ENCODE measurements at places on chromosomes 2 and 18.
A peak's percentile ranks its signal among the peaks of the same experiment; 100 is the strongest.

GRCh38 chr18:11807233-11807632 lies 44.0 kb upstream of the CHMP1B start:
- DNase-seq, result no peak

DNA sequence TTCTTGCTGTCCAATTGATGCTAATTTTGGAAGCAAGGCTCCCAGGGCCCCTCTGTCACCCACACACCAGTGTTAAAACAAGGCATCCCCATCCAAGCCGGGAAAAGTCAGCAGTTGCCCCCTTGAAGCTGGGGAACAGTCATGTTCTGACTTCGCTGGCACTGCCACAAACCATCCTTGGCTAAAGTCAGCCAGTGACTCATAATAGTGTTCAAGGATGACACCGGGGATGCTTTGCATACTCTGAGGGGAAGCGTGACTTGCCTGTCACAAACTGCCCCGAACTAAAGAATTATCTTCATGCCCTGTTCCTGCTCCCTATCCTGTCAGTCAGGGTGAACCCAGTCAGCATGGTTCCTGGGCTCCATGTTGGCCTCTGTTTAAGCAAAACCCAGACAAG lies 37.0 kb downstream of the TGFA start:
- no peak for DNase-seq

- DNase-seq, result no peak
Observed at GRCh38 chr18:48619501-48619900, 80.7 kb downstream of the CTIF start.

DNA sequence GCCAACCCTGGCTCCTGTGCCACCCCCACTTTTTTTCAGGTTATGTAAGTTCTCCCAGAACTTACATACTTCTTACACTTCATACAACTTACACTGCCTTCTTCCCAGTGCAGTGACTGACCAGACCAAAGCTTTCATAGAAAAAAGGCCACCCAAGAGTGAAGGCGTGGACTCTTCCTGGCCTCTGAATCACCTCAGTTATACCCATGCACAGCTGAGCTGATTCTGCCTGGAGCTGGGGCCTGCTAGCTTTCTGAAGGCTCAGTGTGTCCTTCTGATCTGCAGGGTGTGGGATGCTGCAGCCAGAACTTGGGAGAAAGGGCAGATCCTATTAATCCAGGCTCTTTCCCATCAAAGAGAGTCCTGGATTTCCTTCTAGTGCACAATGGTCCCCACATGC lies 216.1 kb downstream of the TTC32 start:
- no peak for DNase-seq

- no peak for DNase-seq
Observed at GRCh38 chr18:50869150-50869549, 9.8 kb upstream of the ME2 start.

DNA sequence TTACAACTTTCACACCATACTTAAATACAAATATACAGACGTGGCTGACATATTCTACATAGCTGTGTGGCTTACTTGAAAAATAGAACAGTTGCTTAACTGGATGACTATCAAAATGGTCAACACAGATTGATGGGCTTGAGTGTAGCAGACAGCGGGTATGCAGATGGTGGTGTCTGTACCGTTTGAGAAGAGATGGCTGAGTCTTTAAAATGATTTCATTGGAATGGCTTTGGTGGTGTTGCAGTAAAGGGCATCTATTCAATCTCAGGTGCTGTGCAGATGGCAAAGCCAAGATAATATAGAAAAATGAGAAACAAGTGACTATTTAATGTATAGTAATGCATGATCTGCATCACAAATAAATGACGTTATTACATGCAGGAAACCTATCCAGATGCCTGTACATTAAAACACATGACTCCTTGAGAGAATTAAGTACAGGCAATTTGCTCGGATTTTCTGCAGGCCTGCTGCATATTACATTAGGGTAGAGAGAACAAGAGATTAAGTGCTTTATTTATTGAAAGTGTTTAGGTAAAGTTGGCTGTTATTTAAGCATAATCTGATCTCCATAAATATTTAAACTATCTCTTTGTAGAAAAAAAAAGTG lies 68.5 kb downstream of the AGPS start:
- no peak for DNase-seq

GRCh38 chr2:45698554-45698953 lies 47.1 kb downstream of the PRKCE start:
- no peak for DNase-seq

- no peak for DNase-seq
Observed at GRCh38 chr2:178418426-178418825, 32.5 kb downstream of the PRKRA start.

DNA sequence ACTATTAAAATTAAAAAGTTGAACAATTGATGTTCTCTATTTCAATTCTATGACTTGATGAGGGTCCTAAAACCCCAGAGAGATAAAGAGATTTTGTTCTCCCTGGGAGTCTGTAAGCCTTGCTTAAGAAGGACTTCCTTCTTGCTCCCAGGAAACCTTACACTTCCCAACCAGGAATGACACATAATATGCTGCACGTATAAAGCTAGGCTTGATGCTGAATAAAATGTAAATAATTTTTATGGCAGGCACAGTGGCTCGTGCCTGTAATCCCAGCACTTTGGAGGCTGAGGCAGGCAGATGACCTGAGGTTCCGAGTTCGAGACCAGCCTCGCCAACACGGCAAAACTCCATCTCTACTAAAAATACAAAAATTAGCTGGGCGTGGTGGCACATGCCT lies 27.8 kb downstream of the SPIRE1 start:
- no peak for DNase-seq

DNA sequence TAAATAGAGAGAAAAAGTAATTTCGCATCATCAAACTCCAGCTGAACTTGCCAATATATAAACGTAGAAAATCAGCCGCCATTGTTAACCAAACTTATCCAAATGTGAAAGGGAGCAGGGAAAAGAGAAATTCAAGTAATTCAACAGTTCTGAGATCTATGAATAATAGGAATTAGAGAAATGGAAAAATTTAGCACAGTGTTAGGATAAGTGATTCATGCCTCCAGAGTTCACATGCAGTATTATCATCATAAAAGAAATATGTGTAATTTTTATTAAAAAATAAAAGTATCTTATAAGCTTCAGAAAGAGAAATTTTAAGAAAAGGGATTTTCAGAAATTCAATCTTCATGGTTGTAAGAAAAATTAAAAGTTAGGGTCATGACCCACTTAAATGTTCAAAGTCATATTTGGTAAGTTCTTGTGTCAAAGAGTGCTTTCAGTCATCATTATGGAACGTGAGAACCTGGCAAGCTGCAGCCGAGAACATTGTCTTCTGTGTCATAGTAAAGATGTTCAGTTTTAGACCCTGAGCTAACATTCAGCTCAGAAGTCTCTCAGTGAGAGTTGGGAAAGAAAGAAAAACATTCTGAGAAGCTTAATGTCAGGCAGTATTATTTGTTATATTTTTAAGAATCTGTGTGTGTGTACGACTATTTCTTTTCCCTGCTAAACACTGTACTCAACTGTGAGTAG lies 414.3 kb upstream of the RGPD4 start:
- DNase-seq, result no peak

GRCh38 chr2:14237902-14238301 lies 394.6 kb upstream of the LRATD1 start:
- DNase-seq, result no peak

DNA sequence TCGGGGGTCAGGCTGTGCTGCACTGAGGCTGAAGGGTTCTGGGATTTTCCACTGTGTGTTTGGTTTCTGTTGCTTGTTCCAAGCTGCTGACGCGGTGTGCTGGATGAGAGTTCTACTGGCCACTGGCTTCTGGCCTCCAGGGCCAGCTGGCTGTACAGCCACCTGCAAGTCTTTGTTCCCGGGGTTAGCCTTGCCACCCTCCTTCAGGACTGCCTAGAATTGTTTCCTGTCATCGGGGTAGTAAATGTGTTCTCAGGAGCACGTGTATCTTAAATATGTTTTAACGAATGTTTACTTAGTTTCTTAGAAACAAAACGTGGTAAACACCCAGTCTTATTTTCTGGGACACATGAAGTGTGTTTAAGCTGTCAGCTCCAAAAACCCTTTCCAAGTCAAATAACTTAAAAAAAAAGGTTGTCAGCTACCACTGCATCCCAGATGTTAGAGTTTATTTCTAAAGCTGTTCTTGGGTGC lies 231.2 kb downstream of the AGAP1 start:
- no peak for DNase-seq

GRCh38 chr18:65468881-65469280 lies 281.9 kb upstream of the CDH7 start:
- DNase-seq, result no peak

- DNase-seq, result no peak
Observed at GRCh38 chr18:43760010-43760409, 482.7 kb upstream of the SYT4 start.

DNA sequence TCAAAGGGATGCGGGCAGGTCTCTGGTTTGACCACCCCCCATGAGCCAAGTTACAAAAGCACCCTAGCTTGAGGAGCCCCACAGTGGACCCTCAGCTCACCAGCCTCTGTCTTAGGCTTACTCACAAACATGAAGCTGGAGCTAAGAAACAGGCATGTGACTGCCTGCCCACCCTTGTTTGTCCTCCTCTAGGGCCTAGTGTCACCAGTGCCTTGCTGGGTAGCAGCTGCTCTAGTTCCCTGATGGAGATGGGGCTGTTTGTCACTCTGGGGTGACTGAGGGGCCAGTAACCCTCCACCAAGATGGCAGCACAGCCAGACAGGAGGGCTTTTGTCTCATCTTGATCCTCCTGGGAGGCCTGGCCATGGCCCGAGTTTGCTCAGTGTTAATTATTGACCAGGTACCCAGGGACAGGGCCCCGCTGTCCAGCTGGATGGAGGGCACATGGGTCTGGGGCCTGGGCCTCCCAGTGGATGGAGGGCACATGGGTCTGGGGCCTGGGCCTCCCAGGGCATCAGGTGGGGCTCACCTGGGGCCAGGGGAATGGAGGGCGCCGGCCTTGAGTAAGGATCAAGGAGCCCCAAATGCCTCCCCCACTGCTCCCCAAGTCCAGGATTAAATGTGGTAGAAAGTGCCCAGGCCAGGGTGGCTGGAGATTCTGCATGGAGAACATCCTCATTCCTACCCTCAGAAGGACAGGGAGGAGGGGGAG lies 185.9 kb upstream of the HAAO start:
- no peak for DNase-seq

GRCh38 chr2:222827417-222827816 lies 33.4 kb upstream of the ACSL3 start:
- DNase-seq, result no peak

GRCh38 chr2:145595296-145595695 lies 1075.4 kb upstream of the ZEB2 start:
- no peak for DNase-seq

- no peak for DNase-seq
Observed at GRCh38 chr18:31950583-31950982, 7.7 kb upstream of the TRAPPC8 start.

GRCh38 chr18:49728542-49728941 lies 84.8 kb downstream of the ACAA2 start:
- no peak for DNase-seq

DNA sequence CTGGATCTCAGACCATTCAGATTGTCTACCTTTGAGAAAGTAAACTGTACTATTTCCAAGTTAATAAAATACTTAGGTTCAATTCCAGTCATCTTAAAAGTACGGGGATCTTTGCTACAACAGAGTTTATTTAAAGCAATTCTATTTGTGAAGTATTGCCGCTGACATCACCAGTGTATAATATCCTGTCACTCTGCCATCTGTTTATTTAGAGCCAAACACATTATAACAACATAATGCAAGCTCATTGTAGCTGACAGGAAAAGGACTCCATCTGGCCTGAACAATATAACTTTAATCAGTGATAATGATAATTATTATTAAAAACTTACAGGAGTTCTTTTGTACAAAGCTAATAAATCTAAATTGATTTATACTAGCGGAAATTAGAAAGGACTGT lies 786.8 kb downstream of the ERBB4 start:
- no peak for DNase-seq

- DNase-seq, result peak; percentile 45
Observed at GRCh38 chr2:25314514-25315315, 27.0 kb downstream of the DNMT3A start.

DNA sequence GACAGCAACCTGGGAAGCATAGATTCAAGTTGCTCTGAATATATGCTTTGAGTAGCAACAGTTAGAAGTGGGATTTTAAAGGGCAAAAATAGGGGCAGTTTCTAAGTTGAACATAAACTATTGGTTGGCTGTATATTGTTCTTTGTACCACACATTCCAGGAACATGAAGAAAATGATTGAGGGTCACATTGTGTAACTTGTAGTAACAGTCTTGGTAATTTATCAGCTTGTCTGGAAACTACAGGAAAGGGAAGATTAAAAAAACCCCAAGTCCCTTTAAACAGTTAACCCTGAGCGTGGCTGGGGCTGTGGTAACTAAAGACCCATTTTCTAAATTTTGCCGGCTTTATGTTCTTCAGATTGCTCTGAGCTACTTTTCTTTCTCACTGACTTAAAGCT lies 7.4 kb downstream of the PLEKHB2 start:
- no peak for DNase-seq

GRCh38 chr18:24853076-24853475 lies 392.6 kb downstream of the HRH4 start:
- DNase-seq, result no peak

DNA sequence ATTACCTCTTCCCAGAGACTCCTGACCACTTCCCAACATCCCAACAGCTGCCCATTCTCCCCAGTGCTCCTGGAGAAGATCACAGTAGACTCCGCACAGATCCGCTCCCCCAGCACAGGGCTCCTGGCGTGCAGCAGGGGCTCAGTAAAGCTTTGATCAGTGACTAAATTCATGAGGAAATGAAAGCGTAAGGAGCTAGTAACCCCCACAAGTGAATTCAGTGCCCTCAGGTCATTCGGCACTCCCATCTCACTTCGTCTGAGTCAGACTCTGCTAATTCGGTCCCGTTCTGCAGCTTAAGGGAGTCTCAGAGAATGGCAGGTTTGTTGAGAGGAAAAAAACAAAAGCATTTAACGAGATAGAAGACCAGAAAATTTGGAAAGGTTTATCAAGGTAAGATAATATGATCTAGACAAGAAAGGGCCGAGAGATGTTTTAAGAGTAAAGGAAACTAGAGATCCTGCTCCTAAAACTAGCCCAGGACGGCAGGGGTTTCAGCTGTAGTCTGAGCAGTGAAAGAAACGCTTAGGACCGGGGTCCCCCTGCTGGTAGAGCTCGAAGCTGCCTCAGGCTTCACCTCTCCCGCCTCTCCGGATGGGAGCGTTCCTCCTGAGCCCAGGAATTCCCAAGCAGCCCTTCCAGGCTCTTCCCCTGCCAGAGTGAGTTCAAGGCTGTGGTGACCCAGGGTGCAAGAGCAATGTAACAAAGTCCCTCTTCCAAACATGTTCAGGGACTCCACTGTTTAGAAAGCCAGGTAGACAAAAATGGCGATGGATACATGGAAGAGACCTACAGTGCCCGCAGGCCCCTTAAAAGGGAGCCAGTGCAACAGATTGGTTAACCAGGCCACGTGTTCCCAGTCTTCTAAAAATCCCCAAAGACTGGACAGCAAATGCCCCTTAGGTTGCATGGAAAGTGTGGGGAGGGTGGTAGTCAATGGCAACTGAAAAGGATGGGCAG lies 127.3 kb downstream of the DNER start:
- no peak for DNase-seq

GRCh38 chr2:6885551-6885950 lies 8.0 kb downstream of the RSAD2 start:
- DNase-seq, result no peak

GRCh38 chr2:177325554-177325953 lies 61.0 kb upstream of the NFE2L2 start:
- no peak for DNase-seq
